ENCODE measurements at places on chromosomes 11 and 22.

DNA sequence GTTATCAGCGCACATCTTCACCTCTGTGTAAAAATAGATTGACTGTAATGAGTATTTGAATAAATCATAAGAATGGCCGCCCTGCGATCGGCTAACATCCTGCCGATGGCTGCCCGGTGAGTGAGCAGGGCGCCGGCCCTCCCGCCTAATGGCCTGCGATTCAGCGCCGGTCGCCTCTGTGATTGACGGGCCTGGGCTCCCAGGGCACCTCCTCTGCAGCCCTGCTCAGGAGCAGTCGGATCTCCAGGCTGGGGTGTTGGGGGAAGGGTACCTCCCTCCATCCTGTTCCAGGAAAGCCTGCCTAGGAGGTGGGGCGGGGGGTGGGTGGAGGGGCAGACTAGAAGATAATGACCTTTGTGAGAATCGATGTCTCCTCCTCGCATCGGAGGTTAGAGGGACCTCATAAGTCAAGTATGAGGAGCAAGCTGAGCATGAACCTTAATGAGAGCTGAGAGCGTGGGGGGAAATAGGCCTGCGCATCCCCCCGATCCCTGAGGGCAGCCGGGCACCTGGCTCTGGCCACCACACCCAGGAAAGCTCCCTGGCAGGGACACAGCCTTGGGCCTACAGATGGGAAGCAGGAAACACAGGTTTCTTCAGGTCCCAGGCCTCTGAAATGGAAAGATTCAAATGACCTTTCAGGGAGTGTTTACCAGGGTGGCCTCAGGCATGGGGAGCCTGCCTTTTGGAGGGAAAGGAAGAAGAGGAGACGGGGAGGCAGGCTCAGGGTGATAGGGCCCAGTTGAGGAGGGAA lies 71.7 kb downstream of the PKNOX2 start:
- no peak for DNase-seq

GRCh38 chr22:48701296-48702030 lies 1126.2 kb downstream of the BRD1 start:
- no peak for DNase-seq

DNA sequence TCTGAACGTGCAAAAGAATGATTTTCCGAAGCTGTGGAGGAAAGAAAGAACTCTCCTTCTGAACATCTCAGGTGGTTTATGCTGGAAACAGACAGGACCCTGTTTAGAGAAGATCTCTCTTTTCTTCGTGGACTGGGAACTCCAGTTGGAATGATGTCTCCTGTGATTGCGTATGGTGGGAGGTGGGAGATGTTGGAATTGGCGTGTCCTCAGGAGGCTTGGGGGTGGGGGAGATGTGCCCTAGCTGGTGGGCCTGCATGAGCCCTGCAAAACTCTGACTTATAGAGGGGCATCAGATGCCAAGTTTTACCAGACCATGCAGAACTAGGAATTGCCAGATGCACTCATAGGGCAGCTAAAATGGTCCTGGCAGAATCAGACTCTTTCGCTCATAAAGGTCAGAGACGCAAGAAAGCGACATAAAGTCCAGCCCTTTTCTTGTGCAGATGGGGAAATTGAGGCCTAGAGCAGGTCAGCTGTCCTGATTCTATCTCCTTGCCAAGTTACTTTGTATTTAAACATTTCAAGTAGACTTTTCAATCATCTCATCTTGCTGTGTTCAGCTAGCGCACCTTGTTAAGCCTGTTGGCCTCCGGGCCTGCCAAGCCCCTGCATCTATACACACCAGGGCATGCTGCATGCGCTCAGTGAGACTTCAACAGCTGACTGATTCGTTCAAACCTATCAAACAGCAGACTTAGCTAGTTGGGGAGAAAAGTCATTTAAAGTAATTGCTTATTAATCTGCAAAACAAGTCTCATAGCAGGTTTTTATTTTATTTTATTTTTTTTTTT lies 34.2 kb upstream of the EHF start:
- no peak for DNase-seq

DNA sequence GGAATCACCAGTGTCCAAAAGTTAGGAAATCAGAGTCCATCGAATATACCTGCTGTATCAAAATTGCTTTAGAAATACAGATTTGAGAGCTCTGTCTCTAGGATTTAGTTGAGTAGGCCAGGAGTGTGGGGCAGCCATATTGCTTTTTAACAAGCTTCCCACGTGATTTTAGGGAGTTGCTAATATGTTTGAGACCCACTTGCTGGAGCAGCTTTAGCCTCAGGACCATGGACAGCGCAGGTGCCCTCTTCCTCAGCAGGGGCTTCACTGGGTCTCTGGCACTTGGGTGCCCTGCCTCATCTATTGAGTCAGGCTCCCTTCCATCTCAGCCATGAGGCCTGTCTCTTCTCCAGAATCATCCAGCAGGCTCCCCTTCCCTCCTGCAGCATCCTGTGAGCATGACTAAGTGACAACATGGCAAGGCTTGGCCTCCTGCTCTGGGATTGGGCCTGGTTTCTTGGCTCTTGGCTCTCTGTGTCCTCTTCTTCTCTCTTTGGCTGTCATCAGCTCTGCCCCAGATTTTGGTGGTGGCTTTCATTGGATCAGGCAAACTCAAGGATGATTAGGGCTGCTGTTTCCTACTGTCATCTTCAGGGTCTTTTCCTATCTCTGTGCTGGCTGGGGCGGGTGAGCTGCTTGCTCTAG lies 70.0 kb downstream of the SGSM1 start:
- no peak for DNase-seq

Data from activated CD4-positive, CD25-positive, alpha-beta regulatory T cell (primary cell).